ENCODE measurements at places on chromosomes 4 and X. TPM values are rescaled to one million over a fixed set of nuclear protein-coding genes. Genes with fewer than 3 reads are reported as not detected.

- no peak for DNase-seq
Measured at GRCh38 chrX:30982467-30982866, 89.4 kb downstream of the FTHL17 start.

DNA sequence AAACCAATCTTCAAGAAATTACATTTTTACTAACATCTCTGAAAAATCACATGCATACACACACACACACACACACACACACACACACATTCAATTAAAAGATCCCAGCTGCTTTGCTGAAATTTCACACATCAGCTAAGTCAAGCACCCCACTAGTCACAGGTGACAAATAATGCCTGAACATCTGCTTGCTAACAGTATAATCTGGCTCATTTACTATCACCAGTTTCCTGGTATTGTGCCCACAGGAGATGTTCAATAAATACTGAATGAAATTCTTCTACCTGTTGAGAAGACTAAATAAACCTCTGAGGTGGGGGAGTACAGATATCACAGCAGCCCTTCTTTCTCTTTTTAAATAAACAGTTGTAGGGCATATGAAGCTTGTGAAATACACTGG, 994.0 kb downstream of the ARAP2 start:
- DNase-seq: no peak

Gene ZXDA
- total RNA-seq: 1.6 TPM

Gene MUC7
- total RNA-seq: not detected
